LoVo (cell line): ENCODE measurements at places on chromosomes 6 and 20.

DNA sequence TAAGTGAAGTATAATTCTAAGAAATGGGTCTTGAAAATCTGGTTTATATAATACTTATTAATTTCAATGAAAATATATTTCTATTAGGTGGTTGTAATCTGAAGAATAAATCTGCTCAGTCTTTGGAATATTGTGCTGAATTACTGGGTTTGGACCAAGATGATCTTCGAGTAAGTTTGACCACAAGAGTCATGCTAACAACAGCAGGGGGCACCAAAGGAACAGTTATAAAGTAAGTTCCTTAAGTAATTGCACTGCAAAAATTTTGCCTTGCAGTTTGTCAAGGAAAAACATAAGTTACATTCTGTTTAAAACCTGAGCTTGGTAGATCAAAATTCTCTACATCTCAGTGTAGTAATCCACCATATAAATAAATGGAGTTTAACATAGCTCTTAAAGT lies 106.0 kb downstream of the MYO6 start:
- peak; percentile 6 for DNase-seq

- no peak for DNase-seq
Observed at GRCh38 chr6:80356545-80356944, 250.1 kb downstream of the BCKDHB start.

GRCh38 chr20:57400821-57401564 lies 9.8 kb downstream of the RBM38 start:
- DNase-seq = no peak

GRCh38 chr6:150539568-150539967 lies 60.1 kb upstream of the PLEKHG1 start:
- DNase-seq = no peak

DNA sequence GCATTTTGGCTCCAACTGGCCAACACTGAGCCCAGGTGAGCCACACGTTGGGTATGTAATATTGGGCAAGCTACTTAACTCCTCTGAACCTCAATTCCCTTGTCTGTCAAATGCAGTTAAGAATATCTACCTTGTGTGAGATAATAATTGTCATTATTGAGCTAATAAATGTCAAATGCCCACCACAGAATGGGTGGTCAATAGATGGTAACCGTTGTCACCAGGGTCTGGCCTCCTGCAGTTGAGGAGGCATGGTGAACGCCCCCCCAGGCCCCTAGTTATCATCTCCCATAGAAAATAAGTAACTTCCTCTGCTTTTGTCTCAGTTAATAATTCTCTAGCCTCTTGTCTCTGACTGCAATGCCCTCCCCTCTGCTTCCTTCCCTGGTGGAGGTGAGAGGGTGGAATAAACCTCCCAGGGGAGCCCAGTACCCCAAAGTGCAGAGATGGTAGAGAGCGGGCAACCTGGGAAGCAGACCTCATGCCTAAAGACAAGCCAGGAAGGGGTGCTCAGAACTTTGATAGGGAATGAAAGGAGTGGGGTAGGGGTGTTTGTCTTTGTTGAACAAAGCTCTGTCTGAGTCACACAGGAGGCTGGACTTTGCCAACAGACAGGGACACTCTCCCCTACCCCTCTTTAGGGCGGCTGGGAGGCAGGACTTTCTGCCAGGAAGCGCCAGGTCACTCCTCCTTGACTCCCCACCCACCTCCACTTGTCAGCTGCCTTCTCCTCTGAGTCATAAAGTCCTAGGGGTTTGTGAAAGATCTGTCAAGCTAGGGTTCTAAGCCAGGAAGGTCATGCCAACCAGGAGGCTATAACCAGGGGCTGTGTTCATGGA lies 1.3 kb upstream of the UNC5CL start:
- DNase-seq = peak; percentile 62

DNA sequence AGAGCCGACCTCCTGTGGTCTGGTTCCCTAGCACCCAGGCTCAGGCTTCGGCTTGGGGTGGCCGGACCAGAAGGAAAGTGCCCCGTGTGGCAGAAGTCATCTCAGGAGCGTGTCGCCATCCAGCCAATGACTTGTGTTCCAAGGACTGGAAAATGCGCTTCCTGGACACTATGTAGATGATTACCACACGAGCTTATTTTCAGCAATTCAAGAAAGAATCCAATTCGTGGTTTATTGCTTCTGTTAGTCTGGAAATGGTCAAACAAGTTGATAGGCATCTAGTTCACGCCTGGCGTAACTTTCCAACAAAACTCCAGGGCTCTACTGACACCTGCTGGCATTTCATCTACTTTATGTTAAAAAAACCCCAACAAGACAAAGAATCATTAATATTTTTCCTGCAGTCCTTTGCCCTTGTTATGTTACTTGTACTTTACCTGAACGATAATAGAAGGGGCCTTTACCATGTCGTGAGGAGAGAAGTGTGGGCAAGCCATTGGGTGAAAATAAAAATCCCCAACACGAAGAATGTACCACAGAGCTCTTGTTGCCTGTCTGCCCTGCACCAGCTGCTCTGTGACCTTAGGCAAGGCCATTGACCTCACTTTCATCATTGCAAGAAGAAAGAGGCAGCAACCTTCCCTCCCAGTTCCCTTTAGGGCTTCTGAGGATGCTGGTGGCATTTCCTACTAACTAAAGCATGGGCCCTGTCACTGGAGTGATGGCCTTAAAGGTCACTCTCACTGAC lies 154.7 kb upstream of the LAMP5 start:
- DNase-seq = peak; percentile 35

DNA sequence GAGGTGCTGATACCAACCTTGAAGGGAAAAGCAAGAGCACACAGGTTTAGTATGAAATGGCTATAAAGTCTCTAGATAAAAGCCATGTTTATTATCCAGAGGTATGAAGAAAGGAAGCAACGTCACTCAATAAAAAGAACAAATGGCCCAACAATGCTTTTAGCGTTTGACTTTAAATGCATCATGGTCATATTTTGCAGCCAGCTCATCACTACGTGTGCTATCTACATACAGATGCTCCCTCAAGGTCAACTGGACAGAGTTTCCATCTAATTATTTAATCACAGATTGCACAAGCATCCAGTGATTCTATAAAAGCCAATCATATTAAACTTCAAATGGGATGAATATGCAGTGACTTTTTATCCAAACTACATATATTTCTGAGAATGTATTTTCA lies 127.6 kb upstream of the SYNDIG1 start:
- DNase-seq = no peak

GRCh38 chr20:32829311-32830005 lies 9.7 kb downstream of the MAPRE1 start:
- no peak for DNase-seq

DNA sequence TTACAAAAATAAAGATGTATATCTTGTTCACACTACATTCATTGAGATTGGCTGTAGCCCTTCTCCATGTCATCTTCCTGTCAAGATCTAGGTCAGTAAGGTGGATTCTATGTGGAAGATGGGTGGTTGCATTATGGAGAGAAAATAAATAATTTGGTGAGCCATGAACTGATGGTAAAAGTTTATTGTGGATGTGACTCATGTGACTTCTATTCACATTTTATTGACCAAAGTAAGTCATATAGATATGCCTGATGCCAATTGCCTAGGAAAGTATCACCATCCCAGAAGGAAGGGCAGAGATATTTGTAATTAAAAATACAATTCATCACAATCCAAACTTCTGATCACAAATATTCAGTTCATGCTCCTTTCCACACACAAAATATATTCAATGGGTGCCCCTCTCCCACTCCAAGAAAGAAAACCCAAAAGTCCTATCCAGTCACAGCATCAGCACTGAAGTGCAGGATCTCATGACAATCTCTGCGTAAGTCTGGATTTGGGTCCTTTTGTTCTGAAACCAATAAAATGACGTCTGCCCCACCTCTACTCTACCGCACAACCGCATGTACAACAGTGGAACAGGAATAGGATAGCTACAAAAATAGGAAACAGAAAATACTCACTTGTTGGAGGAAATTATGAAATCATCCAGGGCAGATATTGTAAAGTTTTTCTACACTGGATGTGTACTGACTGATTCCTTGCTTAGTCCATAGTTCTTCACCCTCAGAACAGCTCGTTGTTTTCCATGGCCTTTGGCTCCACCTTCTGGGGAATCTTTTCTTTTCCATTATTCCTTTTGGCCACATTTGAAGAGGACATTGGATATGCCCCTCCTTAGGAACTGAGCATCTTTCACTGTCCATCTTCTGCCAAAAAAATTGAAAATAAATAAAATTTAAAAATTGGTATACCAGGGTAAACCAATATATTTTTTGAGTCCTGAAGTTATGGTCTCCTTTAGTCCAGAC lies 16.1 kb upstream of the SLC17A3 start:
- peak; percentile 58 for DNase-seq

DNA sequence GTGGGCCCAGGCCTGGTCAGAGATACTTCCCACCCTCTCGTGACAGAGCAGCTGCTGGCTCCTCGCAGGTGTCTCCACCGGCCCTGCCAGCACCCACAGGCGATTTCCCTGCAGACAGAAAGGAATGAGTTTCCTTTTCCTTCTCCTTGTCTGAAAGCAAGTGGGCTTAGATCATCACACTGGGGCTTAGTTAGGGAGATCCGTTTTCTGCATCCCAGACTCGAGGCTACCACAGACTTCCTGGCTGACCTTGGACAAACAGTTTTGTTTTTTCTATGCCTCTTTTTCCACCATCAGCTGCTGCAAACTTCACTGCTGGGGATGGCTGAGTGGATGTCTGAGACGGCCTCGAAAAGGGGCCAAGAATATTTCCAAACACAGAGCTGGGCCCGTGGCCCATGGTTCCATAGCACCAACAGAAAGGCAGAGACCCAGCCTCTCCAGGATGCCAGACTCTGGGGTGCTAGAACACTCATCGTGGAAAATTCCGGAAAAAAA lies 86.5 kb downstream of the BANF2 start:
- DNase-seq = no peak

DNA sequence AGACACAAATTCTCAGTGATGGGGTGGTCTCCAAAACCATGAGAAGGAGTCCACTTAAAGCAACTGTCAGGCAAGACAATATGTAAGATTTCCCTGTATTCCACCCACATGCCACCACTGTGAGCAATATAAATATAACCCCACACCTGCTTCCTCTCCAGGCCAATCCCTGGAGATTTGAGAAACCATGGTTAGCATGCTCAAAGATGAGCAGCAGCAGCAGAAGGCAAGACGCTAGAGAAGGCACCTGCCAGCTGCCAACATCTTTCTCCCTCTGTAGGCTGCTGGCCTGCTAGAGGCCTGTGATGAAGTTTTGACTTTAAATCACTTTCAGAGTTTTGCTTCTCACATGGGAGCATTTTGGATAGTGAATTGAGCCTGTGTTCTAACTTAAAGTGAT lies 7.9 kb upstream of the SOD2 start:
- no peak for DNase-seq

DNA sequence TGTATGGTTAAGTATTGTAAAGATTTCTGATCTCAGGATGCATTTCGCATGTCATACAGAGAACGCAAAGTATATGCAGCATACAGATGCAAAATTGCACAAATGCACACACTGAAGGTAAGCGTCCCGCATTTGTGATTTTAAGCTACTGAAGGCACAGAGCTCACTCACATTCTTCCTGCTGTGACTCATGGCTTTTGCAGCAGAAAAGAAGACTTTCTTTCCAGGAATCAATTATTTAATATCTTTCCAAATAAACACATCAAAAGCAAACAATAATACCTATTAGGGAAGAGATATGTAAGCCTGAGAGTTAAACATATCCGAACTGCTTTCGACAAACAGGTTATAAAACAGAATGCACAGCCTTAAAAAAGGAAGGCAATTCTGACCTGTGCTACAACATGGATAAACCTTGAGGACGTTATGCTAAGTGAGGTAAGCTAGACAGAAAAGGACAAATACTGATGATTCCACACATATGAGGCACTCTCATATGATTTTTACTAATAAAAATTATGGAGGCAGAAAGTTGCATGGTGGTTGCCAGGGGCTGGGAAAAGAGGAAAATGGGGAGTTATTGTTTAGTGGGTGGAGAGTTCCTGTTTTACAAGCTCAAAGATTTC lies 109.0 kb downstream of the TFAP2A start:
- DNase-seq = no peak

GRCh38 chr6:157288575-157288974 lies 34.7 kb downstream of the TMEM242 start:
- DNase-seq = no peak

DNA sequence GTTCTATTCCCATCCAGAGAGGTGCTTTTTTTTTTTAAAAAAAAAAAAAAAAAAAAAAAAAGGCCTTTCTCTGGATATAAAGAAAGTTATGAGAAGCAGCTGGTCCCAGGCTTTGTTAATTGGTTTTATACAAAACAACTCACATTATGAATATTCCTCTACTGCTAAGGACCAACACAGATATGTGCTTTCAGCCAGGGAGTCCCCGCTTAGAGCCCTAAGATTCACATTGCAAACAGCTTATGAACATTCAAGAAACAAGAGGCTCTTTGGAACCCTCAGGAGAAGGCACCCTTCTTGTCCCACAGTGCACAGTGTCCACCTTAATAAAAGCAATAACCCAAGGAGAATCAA lies 53.5 kb upstream of the GPR31 start:
- no peak for DNase-seq

- no peak for DNase-seq
Observed at GRCh38 chr20:62193079-62194025, 10.5 kb downstream of the MTG2 start.

DNA sequence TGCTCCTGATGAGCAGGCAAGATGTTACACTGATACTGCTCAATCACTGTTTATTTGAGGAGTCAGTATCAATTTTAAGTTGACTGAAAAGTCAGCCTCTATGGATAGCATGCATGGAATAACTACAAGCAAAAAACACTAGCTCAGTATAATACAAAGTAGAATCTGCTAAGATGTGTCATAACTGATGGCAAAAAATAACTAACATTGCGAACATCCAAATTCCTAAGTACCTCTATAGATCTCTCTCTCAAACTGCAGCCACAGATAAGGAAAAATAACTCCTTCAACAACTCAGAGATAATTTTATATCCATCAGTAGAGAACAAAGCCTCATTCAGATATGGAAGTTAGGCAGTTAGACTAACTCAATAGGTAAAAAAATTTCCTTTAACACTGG lies 16.3 kb downstream of the HDAC2 start:
- DNase-seq = no peak

GRCh38 chr6:111625461-111626391 lies 20.0 kb upstream of the TRAF3IP2 start:
- DNase-seq = no peak

GRCh38 chr6:72418495-72418894 lies 203.4 kb upstream of the KCNQ5 start:
- DNase-seq = no peak

DNA sequence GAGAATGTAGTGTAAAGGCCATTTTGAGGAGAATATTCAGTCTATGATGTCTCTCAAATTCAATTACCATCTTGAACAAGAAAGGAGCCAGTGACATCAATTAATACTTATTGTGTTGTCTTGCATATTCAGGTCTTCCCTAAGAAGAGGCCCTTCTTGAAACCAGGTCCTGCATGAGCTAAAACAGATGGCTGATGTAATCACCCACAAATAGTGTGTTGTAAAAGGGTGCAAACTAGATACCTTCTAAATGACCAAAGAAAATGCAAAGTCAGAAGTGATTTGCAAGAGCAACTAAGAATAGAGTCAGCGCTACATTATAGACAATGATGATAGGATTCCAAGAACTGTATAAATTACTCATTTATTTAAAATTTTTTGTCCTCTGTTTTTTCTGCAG lies 97.0 kb downstream of the BTBD3 start:
- no peak for DNase-seq
